Upper lobe of left lung (tissue), 6 donors: ENCODE measurements at places on chromosomes 1 and 21. TPM values are rescaled to one million over a fixed set of nuclear protein-coding genes. Genes with fewer than 3 reads are reported as not detected.

Gene CCDC185
- not detected for total RNA-seq

- DNase-seq, result no peak
These were observed 59.0 kb upstream of the TINAGL1 start for GRCh38 chr1:31517301-31517700.

Gene IL22RA1
- 0.79 TPM for total RNA-seq

- DNase-seq, result no peak
These were observed 1348.4 kb downstream of the NCAM2 start for GRCh38 chr21:22346576-22346975.

- DNase-seq, result no peak
These were observed 3.5 kb downstream of the CDC42 start for GRCh38 chr1:22056043-22056442.

DNA sequence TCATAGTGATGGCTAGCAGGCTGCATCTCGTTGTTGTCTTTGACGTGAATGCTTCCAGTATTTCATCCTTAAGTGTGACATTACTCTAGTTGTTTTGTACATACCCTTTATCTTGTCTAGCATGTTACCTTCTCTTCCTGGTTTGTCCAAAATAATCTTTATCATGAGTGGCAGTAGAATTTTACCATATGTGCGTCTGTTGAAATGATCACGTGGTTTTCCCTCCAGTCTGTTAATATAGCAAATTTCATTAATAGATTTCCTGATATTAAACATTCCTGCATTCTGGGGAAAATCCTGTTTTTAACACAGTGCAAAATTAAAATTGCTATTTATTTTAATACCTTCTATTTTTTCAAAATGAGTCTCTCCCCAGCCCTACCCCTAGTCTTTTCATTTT, 15.6 kb downstream of the ADARB1 start:
- DNase-seq, result no peak

- no peak for DNase-seq
These were observed 25.4 kb downstream of the TEX35 start for GRCh38 chr1:178538192-178538916.

GRCh38 chr1:228216371-228217320, 8.8 kb downstream of the OBSCN start:
- DNase-seq, result no peak

Gene GNG4
- not detected for total RNA-seq

Gene OVAAL
- total RNA-seq, result not detected
